A549 (cell line): ENCODE measurements at places on chromosomes 1 and 21.

GRCh38 chr1:92476071-92476631 is 10.6 kb downstream of the GFI1 start:
- no peak for DNase-seq

DNA sequence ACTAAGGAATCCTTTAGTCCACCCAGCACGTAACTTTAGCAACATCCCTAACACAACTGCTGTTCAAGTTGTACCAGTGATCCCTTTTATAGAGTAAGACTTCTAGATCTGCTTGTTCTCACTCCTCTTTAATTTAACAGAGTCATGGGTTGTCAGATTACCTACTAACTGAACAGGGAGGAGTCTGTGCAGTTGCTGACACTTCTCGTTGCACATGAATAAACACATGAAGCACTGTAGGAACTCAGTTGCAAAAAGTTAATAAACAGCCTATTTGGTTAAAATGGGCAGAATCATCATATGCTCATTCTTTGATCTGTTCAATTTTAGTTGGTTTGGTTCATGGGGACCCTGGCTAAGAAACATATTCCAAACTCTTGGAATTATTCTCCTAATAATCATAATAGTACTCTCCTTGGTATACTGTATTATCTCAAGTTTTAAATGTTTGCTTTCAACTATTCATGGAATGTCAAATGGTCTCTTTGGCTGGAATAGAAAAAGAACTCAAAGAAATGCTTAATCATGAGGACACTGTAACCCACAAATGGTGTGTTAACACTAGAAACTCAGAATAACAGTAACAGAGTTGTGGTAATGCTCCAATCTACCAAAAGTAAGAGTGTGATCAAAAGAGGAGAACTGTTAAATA is 15.6 kb downstream of the PLPPR5 start:
- DNase-seq = no peak

GRCh38 chr1:47720111-47720510 is 277.1 kb downstream of the TRABD2B start:
- no peak for DNase-seq

DNA sequence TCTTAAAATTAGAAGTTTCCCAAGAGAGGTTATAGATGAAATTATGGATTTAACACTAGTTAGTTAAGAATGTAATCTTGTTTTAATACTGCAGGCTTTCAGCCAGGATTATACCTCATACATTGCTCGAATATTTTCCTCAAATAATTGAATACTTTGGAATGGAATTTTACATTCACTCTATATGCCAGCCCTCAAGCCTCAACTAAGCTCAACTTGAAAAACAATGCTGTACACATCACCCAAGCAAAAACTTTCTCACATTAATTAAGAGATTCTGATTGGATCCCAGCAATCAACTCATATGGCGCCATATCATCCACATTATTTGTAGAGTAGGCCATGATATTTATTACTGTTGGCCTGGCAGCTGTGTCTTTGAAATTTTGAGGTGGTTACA is 710.7 kb upstream of the ADAMTS5 start:
- DNase-seq = no peak

- DNase-seq = no peak
Observed at GRCh38 chr1:167273027-167273800, 52.5 kb downstream of the POU2F1 start.

GRCh38 chr1:6510493-6510892 is 19.0 kb upstream of the PLEKHG5 start:
- DNase-seq = no peak

DNA sequence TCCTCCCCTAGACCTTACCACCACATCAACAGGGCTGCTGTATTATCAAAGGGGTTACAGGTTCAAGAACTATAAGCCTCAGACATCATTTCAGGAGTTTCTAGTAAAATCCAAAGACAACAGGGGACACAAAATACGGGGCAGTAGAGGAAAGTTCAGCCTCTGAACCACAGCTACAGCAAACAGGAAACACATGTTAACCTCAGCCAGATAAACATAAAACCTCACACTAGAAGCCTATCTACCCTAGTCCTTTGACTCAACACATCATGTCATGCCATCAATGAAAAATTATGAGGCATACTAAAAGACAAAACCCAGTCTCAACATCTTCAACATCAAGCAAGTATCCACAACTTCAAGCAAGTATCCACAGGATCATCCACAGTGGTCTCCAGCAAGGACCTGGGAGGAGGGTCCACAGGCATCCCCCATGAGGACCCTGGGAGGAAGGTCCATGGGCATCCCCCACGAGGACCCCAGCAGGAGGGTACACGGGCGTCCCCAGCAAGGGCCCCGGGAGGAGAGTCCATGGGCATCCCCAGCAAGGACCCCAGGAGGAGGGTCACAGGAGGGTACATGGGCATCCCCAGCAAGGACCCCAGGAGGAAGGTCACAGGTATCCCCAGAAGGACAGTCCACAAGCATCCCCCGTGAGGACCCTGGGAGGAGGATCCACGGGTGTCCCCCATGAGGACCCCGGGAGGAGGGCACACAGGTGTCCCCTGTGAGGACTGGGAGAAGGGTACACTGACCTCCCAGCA is 440.0 kb downstream of the MATN1 start:
- DNase-seq = no peak
